ENCODE measurements at places on chromosomes 3 and 15. TPM values are rescaled to one million over a fixed set of nuclear protein-coding genes. Genes with fewer than 3 reads are reported as not detected.

Gene PDE8A
- 14.0 TPM for total RNA-seq

Gene NAA80
- total RNA-seq = 8.3 TPM

Gene MESP2
- total RNA-seq = 2.4 TPM

DNA sequence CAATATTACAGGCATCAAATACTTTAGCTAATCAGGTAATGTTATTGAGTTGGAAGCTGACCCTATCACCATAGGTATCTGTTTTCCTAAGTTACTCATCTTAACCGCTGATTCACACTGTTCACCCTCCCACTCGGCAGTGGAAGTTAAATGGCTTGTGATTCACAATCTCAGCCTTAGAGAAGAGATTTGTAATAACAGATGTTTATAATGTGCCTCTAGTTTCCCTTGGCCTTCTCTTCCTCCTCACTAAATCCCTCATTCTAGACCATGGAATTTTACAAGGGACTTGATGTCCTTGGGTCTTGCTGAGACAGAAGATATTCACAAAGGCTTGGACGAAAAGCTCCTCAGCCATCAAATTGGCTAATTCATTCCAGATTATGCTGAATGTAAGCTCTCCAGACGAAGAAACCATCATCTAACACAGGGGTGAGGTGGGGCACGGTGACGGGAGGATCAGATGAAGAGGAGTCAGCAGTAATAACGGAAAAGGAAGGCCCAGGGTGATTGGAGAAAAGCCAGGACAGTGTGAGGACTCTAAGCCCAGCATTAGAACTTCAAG, 931.7 kb downstream of the MCTP2 start:
- no peak for DNase-seq
- H3K27me3 ChIP-seq = no peaks in the 10 kb centered on the region
- H3K4me3 ChIP-seq = no peak overlapping the region
- no peaks in the 10 kb centered on the region for H3K4me1 ChIP-seq

DNA sequence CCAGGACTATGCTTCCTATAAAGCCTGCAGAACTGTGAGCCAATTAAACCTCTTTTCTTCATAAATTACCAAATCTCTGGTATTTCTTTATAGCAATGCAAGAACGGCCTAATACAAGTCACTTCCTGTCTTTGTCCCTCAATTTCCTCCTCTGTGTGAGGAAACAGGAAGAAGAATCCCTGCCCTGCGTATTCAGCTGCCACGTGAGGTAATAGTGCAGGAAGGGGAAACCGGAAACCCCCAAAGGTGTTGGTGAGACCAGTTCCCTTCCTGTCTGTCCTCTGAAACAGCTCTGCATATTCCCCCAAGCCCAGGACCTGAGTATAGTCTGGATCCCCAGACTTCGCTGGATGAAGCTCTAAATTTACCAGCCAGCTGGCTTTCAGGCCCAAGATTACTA, 18.1 kb upstream of the PTPN23 start:
- H3K27me3 ChIP-seq = no peaks in the 10 kb centered on the region
- H3K27ac ChIP-seq = peak overlapping the region; percentile 61
- H3K36me3 ChIP-seq = no peaks in the 10 kb centered on the region
- peaks cover 15% of the 10 kb centered on the region for H3K4me1 ChIP-seq
- no peak overlapping the region for H3K4me3 ChIP-seq

- H3K27ac ChIP-seq = no peak overlapping the region
- DNase-seq = no peak
- peaks cover 4% of the 10 kb centered on the region for H3K4me1 ChIP-seq
- no peaks in the 10 kb centered on the region for H3K27me3 ChIP-seq
- H3K4me3 ChIP-seq = no peak overlapping the region
Measured at GRCh38 chr3:153373606-153374005, 211.6 kb downstream of the RAP2B start.

Measured in esophagus squamous epithelium (tissue), 5 donors.